Stimulated activated CD4-positive, alpha-beta T cell treated with anti-CD3 and anti-CD28 coated beads, Interleukin-1b, Interleukin-23, amount 100 ng/mL, for 4 hours (primary cell): ENCODE measurements at places on chromosomes 2 and 18.

- DNase-seq = no peak
Measured at GRCh38 chr2:173349287-173349686, 5.4 kb upstream of the CDCA7 start.

DNA sequence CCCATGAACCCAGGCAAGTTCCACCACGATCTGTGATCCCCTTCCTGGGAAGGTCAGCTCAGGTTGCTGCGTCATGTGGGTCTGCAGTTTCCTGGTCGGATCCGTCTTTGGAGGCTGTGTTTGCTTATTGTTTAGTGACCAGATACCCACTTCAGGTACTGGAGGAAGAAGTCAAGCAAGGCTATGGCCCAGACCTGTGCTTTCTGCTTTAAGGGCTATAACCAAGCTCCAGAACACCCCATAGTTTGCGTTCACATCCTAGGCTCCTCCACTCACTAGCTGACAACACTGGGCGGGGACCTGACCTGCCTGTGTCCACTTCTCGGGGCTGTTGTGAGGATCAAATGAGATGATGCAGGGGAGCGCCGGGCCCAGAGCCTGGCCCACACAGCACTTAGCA lies 44.0 kb downstream of the MAL start:
- no peak for DNase-seq

DNA sequence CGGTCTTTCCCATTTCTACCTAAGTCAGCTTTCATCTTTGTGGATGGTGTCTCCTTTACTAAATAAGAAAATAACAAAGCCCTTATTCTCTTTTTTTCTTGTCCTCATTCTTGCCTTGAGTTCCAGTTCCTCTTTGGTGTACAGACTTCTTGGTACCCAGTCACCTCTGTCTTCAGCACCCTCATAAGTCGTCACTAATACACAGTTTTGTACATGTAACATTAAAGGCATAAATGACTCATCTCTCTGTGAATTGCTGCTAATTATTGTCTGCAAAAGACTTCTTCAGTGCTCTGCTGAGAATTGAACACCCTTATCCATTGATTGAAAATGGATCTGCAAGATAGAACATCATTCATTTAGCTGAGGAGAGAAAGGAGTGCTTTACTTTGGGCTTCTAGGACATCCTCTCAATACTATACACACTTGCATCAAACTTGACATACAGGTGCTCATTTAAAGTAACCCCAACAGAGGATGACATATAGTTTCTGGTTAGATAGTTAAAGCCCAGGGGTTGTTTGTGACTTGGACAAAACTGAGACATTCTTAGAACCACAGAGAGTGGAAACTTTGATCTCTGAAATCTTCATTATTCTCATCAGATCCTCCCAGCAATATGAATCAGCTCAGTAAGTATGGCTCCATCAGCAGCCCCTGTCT lies 97.0 kb downstream of the XRCC5 start:
- no peak for DNase-seq

GRCh38 chr2:84383271-84383670 lies 75.8 kb downstream of the SUCLG1 start:
- DNase-seq = no peak

DNA sequence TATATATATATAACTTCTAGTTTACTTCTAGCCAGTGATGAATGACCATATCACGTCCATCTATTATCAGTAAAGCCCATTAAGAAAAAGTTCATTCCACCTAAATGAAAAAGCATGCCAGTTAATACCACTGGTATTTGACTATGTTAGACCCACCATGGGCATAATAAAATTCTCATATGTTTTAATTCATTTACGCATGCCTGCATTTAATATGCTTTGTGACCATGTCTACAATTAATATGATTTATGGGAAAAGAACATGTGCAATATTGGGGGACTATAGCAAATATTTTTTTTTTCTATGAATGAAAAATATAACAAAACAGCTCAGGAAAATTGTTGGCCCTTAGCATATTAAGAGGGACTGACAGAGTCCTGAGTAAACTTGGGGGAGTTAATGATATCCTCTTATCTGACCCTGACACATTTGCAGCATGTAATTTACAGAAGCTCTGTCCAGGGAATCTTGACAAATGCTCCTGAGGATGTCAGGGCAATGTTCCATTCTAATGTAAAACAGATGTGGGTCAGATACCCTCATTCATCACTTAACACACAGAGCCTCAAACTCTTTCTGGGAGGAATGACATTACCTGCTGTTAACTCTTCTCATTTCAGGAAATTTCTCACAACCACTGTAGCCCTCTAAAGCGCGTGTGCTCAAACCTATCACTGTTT lies 90.6 kb downstream of the PAX3 start:
- no peak for DNase-seq

DNA sequence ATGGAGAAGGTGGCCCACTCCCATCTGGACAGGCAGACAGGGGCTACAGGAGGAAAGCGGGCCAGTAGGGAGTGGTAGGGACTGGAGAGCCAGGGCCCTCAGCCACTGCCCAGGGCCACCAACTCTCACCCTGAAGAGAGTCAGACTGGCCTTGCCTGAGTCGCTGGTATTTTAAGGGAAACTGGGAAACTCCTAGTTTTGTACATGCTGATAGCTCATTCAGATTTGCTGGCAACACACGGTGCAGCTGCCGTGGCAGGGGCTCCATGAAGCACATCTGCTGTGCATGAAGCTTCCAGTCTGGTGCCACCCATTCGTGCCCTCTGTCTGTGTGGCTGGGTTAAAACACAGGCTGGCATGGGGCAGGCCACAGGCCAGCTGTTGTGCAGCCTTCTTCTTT lies 137.3 kb upstream of the GLI2 start:
- DNase-seq = no peak
